Suprapubic skin (tissue), 4 donors: ENCODE measurements at places on chromosomes 1 and 21.

DNA sequence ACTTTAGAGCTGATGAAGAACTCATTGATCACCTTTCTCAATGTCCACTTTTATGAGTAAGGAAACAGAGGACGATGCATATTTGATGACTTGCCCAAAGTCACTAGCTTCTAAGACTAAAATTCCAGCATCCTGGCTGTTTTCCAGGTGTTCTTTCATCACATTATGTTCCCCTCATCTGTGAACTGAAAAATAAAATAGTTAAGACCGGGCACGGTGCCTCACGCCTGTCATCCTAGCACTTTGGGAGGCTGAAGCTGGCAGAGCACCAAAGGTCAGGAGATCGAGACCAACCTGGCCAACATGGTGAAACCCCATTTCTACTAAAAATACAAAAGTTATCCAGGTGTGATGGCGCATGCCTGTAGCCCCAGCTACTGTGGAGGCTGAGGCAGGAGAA, 297.5 kb downstream of the DUSP10 start:
- no peak for DNase-seq

DNA sequence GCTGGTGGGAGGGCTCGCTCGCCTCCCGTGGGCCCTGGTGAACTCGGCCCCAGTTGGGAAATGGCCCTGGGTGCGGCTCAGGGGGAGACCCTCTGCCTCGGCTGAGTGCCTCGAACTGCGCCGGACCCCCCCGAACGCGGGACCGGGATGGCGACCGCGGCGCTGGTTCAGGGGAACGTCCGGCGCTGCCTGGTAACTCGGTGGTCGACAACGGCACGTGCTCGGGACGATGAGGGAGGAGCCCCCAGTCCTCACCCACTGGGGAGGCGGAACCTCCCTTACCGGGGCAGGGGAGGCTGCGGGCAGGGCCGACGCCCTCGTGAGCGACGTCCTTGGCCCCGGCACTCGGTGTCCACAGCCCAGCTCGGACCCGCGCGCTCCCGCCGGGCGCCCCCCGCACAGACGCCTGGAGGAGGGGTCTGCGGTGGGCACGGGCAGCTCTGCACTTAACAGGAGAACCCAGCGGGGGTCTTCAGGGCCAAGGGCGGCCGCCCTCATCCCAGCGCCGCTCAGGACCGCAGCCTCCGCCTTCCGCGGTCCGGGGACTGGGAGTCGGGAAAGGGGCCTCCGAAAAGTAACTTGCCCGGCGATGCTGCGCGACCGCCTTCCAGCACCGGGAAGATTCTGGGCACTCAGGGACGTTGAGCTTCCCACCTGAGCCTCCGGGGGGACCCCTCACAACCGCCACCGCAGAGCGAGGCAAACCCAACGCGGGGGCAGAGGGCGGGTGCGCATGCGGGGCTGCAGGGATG, 1.7 kb downstream of the HES4 start:
- DNase-seq: peak; percentile 64

DNA sequence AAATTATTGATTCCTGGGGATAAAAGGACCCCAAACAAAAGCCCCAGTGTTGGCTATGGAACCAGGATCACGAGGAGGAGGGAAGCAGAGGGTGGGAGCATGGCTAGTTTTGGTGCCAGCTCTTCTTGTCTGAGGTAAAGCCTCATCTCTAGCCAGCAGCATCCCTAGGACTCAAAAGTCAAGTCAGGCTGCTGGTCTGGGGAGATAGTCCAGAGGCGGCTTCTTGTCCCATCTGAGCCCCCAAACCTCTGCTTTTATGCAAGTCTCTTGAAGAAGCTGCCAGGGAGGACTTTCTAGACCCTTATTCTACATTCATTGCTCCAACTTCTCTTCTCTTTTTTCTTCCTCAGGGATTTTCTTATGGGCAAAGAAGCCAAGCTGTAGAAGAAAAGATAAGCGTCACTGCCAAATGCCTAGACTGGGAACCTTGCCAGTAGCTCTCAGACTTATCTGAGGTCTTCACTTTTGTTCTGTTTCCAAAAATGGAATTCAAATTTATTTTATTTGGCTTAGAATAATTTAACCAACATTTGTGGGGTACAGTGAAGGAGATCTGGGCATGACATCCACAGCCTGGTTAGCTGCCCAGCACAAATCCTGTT, 6.9 kb upstream of the ANKRD35 start:
- DNase-seq: no peak

GRCh38 chr1:227940791-227941241, 6.9 kb downstream of the WNT9A start:
- peak; percentile 79 for DNase-seq

- DNase-seq: no peak
Observed at GRCh38 chr1:30523055-30524020, 200.0 kb downstream of the MATN1 start.
